ENCODE measurements at places on chromosomes 16 and 17. TPM values are rescaled to one million over a fixed set of nuclear protein-coding genes. Genes with fewer than 3 reads are reported as not detected.

The USP43 gene
- not detected for polyA plus RNA-seq

DNA sequence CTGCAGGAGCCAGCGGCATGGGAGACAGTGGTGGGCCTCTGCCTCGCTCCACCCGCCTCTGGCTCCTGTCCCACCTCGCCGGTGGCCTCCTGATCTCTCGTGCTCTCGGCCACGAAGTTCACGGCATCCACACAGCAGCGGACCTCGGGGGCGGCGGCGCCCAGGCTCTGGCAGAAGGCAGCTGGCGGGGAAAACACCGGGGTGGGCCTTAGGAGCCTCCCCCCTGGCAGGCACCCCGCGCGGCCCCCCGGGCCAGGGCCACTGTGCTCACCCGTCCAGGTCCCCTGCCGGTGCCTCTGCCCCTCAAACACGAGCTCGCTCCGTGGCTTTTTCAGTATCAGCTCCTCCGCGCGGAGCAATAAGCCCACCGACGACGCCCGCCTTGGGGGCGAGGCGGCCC lies 409 bp upstream of the C17orf107 start:
- DNase-seq = no peak

DNA sequence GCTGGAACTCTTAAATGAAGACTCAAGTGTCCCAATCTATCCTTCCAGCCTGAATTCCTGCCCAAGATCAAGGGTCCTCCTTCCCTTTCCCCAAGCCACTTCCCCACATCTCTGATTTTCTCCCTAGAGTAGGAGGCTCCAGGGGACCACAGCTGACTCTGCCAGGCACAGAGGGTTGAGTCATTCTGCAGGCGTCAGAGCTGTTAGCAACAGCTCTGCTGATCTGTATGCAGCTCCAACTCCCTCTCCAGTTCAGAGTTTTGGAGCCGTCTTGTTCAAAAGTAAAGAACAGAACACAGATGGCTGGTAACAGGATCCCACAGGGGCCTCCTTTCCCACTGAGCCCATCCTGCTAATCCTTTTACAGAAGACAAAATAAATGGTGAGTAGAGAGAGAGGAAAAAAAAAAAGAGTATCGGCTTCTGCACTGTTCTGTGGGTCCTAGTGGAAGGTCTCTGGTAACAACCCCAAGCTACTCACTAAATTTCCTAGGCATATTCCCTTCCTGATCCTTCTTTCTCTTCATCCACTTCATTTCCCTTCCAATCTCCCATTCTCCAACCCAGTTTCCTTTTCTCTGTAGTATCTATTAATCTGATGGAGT lies 13.4 kb upstream of the TAOK1 start:
- no peak for DNase-seq

DNA sequence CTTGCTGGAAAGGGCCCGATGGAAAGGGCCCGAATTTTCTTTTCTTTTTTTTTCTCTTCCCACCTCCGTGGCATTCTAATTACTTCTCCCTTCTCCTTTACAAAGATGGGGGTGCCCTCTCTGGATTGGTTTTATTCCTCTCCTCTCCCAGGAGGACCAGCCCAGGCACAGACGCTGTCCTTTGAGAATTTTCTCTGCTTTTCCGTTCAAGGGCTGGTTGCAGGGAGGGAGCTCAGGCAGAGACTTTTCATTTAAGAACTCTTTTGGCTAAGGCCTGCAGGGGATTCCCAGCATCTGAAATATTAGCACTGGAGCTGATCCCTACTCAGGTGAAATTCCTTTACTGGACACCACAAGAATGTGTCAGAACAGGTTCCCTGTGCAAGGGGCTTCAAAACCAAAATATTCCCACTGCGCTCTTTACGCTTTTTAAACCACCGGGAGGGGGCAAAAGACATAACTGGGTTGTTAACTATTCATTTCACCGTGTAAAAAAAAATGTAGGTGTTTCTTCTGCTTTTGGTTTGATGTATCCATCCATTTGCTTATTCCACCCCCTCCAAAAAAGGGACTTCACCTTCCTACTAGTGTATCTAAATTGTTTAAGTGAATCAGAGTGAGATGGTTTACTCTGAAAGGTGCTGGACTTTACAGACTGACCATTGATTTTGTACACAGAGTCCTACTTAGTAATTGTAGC lies 1.4 kb downstream of the NFAT5 start:
- no peak for DNase-seq

- DNase-seq = no peak
Measured at GRCh38 chr17:3753624-3754023, 29.9 kb downstream of the HASPIN start.

All from heart left ventricle (tissue), 16 donors.